ENCODE measurements at places on chromosomes 7 and 10. TPM values are rescaled to one million over a fixed set of nuclear protein-coding genes. Genes with fewer than 3 reads are reported as not detected.

DNA sequence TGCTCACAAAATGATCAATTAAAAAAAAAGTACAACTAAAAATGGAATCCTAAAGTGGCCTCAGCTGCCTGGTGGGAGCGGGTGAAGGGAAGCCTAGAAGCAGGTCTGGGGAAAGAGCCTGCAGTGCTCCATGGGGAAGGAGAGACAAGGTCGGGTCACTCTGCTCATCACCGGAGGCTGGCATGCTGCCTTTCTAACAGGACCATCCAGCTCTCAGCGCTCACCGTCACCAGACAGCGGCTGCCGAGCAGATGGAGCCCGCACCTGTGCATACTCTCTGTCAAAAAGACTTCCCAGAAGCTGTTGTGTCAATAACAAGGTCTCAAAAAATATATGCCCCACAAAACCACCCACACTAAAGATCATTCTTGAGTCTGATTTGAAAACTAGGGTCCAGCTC is 112.8 kb downstream of the BAMBI start:
- no peak for DNase-seq

WEE2 gene
- total RNA-seq = not detected

GRCh38 chr7:38274486-38274885 is 1.1 kb upstream of the TARP start:
- no peak for DNase-seq

TUBAL3 gene
- total RNA-seq = not detected

DNA sequence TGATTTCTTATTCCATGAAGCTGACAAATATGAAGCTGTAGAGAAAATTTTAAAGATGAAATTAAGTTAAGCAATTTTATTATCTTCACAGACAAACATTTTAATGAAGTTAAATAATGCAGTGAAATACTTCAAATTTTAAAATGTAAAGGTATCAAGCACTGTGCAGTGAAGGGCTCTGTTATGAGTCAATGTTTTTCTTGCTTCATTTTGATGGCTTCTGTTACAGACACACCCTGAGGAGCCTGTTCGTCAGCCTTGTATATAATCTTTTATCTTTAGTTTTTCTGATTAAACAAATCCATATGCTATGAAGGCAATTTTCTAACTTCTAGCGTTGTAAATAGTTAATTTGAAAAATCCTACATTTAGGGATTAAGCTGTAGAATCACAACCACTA is 18.5 kb downstream of the VSTM2A start:
- DNase-seq = no peak

DNA sequence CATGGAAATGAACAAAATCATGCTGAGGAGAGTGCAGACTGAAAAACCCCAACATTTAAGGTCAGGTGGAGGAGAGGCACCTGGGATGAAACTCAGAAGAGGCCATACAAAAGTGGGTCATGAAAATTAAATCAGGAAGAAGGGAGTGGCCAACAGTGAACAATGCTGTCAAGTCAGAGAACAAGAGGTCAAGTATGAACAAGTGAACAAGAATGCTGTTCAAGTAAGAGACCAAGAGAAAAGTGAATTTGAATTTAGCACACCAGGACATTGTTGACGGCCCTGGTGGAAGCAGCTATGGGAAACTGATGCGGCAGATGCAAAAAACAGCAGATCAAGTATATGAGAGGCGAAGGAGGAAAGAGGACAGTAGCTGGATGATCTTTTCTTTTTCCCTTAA is 7.9 kb downstream of the CEP41 start:
- no peak for DNase-seq

PTPRE gene
- total RNA-seq = 0.93 TPM

DNA sequence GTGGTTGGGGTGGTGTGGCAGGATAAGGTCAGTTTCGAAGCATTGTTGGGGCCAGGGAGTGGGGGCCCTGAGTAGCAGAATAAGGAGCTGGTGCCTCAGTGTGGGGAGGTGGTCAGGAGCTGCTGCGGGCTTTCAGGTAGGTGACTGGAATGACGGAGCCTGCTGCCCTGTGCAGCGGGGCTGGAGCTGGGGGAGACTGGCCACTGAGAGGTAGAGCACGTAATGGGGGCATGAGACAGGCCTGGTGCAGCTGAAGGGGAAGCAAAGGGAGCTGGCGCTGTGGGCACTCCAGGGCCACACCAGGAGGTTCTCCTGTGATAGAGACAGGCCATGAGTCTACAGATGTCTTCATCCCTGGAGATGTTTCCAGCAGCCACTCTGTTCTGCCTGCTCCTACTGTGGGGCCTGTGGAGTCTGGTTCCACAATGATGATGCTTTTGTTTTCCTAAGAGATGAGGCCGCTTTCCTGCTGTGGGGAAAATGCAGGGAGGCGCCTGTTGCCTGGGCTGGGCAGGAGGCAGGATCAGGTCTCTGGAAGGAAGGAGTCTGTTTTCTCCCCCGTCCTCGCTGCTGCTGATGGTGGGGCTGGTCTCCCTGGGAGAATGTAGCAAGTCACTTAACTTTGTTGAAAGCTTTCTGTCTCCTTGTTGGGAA is 31.1 kb downstream of the NUB1 start:
- peak; percentile 47 for DNase-seq

DNA sequence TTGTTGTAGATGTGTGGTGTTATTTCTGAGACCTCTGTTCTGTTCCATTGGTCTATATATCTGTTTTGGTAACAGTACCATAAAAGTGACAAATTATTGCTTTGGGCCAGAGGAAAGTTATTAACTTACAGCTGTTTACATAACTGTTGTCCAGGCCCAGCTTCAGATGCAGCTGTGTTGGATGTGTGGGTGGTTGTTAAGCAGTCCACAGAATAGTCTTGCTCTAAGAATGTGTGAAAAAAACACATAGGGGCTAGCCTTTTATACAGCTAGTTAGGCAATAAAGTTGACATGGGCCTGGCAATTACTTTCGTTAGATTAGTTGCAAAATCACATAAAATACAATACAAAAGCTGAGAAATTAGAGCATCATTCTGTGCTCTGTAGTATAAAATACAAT is 31.9 kb downstream of the DLD start:
- no peak for DNase-seq

GLI3 gene
- total RNA-seq = 33.0 TPM

NXPH1 gene
- not detected for total RNA-seq

FOXI2 gene
- total RNA-seq = not detected

- DNase-seq = no peak
Measured at GRCh38 chr7:64863021-64863420, 40.1 kb upstream of the ZNF273 start.

- peak; percentile 40 for DNase-seq
Measured at GRCh38 chr10:69769395-69769992, 32.2 kb upstream of the COL13A1 start.

- DNase-seq = peak; percentile 31
Measured at GRCh38 chr10:23338155-23338828, 6.3 kb downstream of the C10orf67 start.

- no peak for DNase-seq
Measured at GRCh38 chr10:52769966-52770365, 2.6 kb downstream of the MBL2 start.

DNA sequence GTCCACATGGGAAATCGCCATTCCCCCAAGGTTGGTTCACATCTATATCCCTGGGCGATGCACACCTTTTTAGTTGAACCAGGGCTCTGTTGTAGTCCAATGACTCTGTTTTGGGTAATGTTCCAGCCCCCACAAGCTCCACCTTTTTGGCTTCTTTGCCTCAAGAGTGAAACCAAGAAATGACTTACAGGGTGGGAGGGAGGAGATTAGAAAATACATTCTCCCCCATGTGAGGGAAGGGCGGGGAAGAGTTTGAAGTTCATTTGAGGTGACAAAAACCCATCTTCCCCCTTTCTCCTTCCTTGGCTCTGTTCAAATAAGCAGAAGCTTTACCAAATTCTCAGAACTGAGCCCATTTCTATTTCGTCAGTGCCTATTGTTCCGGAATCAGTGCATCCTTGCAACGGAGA is 82.8 kb downstream of the GATA3 start:
- no peak for DNase-seq

MKI67 gene
- 71.3 TPM for total RNA-seq

DNA sequence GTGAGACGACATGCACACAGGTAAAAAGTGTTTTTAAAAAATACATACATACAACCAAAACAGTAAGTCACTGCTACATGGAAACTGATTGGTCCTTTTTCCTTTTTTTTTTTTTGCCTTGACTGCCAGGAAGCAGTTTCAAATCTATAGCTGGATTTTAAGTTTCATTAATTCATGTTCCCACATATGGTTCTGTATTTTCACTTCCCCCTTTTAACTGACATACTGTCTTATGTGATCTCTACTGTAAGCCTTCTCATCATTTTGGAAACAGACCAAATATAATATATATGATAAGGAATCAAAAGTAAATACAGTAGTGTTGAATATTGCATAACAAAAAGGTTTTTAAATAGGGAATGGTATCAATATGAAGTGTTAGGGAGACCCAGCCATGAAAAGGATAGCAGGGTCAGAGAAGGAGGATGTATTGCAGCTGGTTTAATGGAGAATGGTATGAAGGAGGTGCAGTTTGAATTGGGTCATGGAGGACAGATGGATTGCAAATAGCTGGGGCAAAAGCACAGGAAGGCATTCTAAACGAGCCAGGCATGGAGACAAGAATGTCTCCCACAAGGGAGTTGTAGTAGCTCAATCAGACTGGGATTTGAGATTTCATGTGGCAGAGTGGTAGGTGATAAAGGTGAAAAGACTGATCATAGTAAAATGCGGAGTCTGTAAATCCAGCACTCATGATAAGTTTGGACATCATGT is 5.4 kb downstream of the CAV1 start:
- DNase-seq = no peak

- no peak for DNase-seq
Measured at GRCh38 chr10:36765782-36766414, 359.5 kb upstream of the ANKRD30A start.

GRCh38 chr10:80451132-80451531 is 3.0 kb upstream of the TSPAN14 start:
- no peak for DNase-seq

DNA sequence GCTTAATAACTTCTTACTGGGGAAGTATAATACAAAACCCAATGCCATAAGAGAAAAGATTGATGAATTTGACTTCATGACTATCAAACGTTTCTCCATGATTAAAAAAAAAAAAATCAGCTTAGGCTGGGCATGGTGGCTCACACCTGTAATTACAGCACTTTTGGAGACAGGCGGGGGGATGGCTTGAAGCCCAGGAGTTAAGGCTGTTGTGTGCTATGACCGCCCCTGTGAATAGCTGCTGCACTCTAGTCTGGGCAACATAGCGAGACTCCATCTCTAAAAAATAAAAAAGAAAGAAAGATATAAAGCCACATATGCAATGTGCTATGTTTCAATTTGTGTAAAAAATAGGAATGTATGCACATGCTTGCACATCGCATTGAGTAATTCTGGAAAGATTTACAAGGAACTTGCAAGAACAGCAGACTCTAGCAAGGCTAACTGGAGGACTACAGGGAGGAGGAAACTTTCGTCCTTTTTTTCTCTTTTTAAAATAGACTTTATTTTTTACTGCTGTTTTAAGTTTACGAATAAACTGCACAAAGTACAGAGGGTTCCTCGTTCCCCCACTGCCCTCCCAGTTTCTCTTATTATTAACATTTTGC is 10.3 kb upstream of the RARRES2 start:
- DNase-seq = no peak

TWIST1 gene
- total RNA-seq = not detected

DNA sequence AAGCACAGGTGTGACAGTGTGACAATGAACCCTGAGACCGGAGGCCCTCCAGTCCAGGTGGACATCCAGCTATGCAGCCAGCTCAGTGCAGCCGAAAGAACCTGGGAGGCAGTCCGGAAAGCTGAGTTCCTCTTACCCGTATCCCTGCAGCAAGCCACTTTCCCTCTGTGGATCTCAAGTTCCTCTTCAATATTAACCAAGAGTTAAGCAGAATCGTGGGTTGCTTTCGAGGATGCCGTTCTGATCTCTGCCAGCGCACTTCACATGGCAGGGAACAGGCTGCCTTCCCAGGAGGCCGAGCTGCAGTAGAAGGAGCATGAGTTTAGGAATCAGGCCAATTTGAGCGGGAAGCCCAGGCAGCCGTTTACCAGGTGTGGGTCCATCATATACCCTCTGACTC is 591.6 kb downstream of the SDK1 start:
- DNase-seq = no peak

SPDYE5 gene
- total RNA-seq = not detected

- DNase-seq = no peak
Measured at GRCh38 chr10:46305079-46305818, 18.5 kb downstream of the ANTXRL start.

All from neural progenitor cell (in vitro differentiated cells).